ENCODE measurements at places on chromosomes 16 and 17. TPM values are rescaled to one million over a fixed set of nuclear protein-coding genes. Genes with fewer than 3 reads are reported as not detected.

RHBDL3 gene
- 0.11 TPM for total RNA-seq

DNA sequence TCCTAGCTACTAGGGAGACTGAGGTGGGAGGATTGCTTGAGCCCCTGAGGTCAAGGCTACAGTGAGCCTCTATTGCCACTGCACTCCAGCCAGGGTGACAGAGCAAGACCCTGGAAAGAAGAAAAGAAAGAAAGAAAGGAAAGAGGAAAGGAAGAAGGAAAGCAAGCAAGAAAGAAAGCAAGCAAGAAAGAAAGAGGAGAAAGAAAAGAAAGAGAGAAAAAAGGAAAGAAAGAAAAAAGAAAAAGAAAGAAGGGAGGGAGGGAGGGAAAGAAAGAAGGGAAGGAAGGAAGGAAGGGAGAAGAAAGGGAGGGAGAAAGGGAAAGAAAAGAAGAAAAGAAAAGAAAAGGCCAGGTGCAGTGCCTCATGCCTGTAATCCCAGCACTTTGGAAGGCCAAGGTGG is 9.0 kb downstream of the ACTG1 start:
- DNase-seq = no peak

GRCh38 chr17:9044772-9045463 is 23.6 kb downstream of the NTN1 start:
- DNase-seq = peak; percentile 25

DNA sequence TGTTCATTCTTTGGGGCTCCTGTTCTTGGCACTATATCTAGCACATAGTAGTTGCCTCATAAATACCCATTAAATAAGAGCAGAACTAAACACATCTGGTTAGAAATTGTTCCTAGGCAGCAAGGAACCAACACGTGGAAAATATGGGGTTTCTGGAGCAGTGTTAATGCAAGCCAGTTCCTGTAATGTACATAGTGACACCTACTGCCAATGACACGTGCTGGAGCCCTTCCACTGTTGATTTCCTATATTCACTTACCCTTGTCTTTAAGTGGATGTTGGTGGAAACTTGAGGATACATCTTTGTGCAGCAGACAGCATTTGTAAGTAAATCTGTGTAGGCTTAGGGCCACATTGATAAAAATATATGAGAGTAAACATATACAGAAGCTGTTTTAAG is 1.6 kb upstream of the IRF8 start:
- DNase-seq = no peak

GRCh38 chr16:19851476-19851875 is 33.2 kb downstream of the GPRC5B start:
- DNase-seq = no peak

MAP3K14 gene
- total RNA-seq = 3.0 TPM

MXRA7 gene
- 625 TPM for total RNA-seq

DNA sequence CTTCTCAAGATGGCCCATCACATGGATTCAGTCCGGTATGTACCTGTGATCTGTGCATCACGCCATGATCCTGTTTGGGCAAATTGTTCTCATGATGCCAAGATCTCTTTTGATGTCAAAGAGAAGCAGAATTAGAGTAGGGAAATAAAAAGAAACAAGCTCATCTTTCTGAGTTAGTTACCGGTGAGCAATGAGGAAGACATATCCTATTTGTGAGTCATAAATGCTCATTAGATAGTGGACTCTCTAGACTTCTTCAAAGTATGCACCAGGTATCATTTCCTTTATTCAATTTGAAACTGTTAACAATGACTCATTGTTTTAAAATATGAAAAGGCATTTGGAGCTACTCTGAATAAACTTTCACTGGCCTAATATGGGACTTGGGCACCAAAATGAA is 8.0 kb upstream of the KRTAP4-12 start:
- peak; percentile 51 for DNase-seq

DNA sequence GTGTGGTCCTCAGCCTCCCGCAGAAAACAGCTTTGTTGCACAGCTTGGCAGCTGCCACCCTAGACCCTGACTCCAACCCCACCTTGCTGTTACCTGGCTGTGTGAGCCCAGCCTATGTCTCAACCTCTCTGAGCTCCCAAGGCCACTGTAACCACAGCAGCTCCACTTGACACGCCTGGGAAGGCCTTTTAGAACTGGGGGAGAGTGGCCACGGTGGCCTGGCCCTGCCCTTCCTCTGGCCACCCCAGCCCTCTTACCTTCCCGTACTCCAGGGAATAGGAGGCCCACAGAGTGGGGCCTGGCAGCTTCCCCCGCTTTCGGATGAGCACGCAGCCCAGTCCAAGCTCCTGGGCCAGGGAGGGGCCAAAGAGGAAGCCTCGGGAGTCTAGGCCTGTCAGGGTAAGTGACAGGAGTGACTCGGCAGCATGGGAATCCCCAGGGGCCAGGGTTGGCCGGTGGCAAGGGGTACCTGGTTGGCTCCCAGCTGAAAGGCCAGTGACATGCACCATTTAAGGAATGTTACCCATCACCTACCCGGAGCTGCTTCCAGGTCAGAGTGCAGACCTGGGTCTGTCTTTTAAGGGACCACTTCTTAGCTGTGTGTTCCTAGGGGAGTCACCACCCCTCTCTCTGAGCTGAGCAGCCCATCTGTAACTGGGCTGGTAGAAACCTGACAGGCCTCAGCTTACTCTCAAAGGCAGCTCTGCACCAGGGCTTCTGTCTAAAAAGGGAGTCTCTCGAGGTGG is 1.4 kb downstream of the APRT start:
- peak; percentile 45 for DNase-seq

PPY gene
- not detected for total RNA-seq

DNA sequence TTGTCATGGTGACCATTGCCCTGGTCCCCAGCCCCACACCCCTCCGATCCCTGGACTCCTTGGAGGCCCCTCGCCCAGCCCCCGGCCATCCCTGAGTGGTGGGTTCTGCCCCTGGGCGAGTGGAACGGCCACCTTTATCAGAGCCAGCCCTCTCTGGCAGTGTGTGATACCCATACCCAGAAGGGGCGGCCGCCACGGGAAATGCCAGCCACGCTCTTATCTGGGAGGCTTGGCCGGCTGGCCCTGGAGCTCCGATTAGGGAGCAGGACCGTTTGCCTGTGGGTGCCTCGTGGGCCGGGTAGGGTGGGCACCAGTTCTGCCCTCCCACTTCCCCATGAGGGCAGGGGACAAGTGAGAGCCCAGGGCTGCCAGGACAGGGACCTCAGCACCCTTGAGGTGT is 58.3 kb upstream of the ZC3H18 start:
- DNase-seq = no peak

OR2C1 gene
- not detected for total RNA-seq

GRCh38 chr17:7138800-7139381 is 24.3 kb upstream of the ASGR2 start:
- DNase-seq = no peak

DNA sequence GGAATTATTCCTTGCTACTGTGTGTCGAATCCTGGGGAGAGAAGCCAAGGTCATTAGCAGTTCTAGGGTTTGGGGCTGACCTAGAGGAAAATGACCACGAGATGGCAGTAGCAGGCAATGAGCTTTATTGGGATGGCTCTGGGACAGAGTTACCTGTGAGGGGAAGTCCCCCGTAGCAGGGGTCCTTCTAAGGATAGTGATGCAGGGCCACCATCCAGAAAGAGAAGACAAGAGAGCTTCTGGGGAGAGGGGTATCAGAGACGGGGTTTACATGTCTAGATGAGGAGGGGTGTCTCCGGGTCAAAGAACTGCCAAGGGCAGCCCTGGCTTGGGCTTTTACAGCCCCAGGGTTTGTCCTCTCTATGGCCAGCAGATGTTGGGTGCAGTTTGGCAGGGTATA is 6.4 kb upstream of the GGT6 start:
- peak; percentile 72 for DNase-seq

MT1G gene
- not detected for total RNA-seq

DNA sequence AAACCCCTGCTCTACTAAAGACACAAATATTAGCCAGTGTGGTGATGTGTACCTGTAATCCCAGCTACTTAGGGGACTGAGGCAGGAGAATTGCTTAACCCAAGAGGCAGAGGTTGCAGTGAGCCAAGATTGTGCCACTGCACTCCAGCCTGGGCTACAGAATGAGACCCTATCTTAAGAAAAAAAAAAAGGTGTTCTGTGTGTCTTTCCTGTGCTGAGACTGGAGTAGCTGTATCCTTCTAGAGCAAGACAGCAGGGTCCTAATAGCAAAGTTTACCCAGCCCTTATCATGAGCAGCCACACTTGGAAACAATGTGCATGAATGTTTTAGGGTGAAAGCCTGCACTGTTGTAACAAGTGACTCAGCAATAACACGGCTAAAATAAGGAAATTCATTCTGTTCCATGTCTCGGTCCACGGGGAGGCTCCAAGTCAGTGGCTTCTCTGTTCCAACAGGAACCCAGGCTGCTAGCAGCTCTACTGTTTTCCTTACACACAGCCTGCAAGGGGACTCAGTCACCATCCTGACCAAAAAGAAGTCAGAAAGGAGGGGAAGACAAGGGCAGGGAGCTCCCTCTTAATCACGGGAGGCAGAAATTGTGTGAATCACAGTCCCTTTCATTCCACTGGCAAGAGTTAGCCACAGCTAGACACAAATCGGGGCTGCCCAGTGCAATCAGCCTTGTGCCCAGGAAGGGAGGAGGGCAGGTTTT is 7.1 kb upstream of the SLC5A11 start:
- DNase-seq = peak; percentile 88

DNA sequence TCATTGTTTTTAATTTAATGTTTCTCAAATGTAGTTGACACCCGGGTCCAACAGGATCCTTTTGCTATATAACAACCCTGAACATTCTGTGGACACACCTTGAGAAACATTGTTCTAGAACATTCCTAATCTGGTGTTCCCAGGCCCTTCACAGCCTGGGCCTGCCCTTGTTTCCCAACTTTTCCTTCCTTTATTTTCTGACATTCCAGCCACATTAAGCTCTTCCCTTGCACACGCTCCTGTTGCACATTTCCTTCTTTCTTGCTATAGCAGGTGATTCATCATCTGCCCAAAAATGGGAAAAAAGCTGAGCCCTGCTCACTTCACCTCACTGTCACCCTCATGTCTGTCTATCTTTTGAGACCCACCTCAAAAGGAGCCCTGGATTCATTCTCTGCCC is 67.9 kb upstream of the MARCHF10 start:
- DNase-seq = peak; percentile 30

DNA sequence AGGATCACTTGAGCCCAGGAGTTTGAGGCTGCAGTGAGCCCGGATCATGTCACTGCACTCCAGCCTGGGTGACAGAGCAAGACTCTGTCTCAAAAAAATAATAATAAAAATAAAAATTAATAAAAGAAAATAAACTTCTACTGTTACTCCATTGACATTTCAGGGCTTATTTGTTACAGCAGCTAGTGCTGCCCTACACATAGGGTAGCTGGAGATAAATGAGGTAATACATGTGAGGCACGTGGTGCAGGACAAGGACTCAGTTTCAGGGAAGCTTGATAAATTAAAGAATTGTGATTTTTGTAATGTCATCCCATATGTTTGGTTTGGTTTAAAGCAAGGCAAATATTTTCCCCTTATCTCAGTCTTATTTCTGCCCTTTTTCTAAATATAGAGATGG is 80.3 kb downstream of the GSG1L start:
- no peak for DNase-seq

DNA sequence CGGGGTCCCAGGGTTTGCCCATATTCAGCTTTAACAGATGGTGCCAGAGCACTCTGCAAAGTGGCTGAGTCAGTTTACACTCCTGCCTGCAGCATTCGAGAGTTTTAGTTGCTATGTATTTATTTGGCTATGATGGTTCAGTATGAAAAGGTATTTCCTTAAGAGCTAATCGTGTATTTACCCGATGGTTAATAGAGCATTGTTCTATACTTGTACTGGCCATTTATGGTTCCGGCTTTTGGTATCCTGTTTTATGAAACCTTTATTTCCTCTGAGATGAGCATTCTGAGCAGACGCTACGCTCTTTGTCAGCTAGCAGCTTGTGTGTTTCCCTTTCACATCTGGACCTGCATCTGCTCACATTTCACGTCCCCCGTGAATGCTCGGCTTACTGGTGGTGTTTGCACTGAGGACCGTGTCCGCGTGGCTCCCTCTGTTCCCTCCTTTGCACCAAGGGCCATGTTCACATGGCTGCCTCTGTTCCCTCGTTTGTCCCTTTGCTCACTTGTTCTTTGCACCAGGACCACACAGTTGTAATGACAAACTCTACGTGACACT is 149.1 kb upstream of the CHMP6 start:
- DNase-seq = no peak

DNA sequence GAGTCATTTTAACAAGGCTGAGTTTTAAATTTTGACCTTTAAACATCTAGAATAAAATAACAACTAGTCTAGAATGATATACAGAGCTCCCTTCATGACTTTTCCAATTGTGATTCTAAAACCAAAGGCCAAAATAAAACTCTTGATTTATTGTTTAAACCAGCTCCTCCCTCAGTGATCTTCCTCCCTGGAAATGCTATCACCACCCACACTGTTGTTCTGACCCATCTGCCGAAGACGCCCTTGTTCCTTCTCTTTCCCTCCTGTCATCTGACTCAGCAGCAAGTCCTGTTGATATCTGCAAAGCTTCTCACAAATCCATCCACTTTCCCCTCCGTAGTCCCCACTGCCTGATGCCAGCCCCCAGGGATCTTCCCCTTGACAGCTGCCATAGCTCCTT is 231.6 kb upstream of the DYNLRB2 start:
- DNase-seq = peak; percentile 50

DNA sequence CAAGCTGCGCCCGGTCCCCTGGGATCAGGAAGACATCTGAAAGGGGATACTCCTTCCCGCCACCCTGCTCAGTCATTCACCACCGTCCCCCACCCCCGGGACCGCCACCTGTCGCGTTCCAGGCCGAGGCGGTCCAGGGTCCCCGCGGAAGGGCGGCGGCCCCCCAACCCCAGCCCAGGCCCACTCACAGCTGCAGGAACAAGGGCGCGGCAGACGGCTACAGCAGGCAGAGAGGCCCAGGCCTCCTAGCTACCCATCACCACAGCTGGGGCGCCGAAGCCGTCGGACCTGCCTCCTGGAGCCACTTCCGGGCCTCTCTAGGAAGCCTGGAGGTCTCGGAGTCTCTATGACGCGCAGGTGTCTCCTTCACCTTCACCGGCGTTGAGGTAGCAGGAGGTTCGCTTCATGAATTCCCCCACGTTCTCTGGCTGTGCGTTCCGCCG is at the start of gene SDR42E1:
Gene SDR42E1, minus strand, starts transcription at position 272 of the 443 bp plus-strand sequence. CDS start 10,612 bp downstream, outside the sequence.
- no peak for DNase-seq

OR4D1 gene
- total RNA-seq = not detected

PTX4 gene
- not detected for total RNA-seq

GRCh38 chr17:38657824-38658740 is 16.7 kb downstream of the EPOP start:
- no peak for DNase-seq

TBC1D3H gene
- not detected for total RNA-seq

All from GM23248 (cell line).